ENCODE measurements at places on chromosomes 1 and 21.

DNA sequence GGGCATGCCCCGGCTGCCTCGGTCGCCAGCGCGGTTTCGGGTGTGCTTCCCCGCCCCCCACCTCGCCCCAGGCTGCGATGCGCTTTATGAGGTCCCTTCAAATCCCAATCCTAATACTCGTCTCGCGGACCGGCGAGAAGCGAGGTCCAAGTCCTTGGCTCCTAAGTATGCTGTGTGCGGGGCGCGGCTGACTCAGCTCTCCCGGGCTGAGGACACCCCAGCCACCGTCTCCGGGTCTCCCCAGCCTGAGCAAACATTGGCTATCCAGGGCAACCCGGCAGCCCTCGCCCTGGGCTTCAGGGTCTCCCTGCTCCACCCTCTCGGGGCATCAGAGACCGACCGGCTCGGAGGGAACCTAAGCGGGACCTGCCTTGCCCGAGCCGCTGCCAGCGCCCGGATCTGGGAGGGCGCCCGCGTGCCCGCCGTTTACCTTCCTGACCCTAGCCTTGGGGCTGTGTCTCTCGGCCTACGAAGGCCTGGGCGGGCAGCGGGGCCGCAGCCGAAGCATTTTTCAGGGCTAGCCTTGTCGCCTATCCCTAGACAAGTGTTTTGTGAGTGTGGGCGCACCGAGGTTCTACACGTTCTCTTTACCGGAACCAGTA is 1.2 kb downstream of the ITPKB start:
- peak; percentile 72 for DNase-seq

DNA sequence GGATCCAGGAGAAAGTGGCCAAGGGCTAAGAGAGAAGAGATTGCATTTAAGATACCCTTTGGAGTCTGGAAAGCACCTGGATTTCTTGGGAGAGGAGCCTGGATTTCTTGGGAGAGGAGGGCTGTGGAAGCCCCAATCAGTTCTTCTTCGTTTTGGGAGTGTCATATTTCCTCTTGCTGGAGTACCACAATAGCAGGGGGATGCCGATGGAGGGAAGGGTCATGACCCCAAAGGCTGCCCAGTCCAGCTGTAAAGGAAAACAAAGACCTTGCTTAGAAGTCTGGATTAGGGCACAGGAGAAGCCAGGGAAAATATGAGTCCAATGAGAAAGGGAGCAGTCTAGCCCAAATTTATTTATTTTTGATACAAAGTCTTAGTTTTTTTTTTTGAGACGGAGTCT is 11.3 kb downstream of the SSR2 start:
- peak; percentile 8 for DNase-seq

DNA sequence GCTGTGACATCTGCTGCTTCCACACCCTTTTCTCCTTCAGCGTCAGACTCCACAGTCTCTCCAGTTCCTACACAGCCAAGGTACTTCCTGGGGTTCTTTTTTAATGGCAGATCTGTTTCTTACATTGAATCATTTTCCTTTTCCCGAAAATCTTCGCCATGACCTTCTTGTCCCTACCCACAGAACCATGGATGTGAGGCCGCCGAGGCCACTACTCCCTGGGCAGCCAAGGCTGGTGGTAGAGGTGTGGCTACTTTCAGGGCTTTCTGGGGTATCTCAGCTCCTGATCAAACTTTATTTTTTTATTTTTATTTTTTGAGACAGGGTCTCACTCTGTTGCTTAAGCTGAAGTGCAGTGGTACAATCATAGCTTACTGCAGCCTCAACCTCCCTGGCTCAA is 9.5 kb upstream of the LIN9 start:
- DNase-seq = no peak

GRCh38 chr1:157969697-157970485 is 23.6 kb upstream of the KIRREL1 start:
- DNase-seq = peak; percentile 75

GRCh38 chr1:72846476-72847278 is 564.3 kb upstream of the NEGR1 start:
- DNase-seq = no peak

GRCh38 chr1:11841245-11842153 is 6.1 kb downstream of the NPPA start:
- peak; percentile 59 for DNase-seq

- DNase-seq = peak; percentile 72
Observed at GRCh38 chr1:85495556-85495955, 30.6 kb upstream of the DDAH1 start.

- DNase-seq = no peak
Observed at GRCh38 chr1:94678202-94678848, 136.8 kb upstream of the F3 start.

- no peak for DNase-seq
Observed at GRCh38 chr1:244302876-244303609, 148.7 kb downstream of the ADSS2 start.

GRCh38 chr1:230992100-230992774 is 13.3 kb downstream of the ARV1 start:
- DNase-seq = no peak

- no peak for DNase-seq
Observed at GRCh38 chr21:42636520-42637266, 16.7 kb upstream of the PDE9A start.

- DNase-seq = peak; percentile 39
Observed at GRCh38 chr21:32411350-32412161, 950 bp upstream of the EVA1C start.

DNA sequence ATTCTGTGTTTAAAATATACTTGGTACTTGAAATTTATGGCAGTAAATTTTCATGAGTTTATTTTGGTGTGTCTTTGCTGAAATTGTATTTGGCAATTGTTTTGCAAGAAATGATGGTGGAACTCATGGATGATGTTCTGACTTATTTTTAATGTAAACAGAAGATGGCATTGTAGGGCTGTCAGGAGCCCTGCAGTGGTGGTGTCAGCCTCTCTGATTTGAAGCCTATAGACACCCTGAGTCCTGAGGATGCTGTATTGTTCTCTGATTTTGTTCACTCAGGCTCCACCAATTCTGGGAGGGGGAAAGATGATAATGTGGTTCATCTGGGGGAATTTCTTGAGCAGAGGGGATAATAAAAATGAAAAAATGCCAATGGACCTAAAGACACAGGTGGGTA is 79.8 kb downstream of the LHX8 start:
- DNase-seq = peak; percentile 31

DNA sequence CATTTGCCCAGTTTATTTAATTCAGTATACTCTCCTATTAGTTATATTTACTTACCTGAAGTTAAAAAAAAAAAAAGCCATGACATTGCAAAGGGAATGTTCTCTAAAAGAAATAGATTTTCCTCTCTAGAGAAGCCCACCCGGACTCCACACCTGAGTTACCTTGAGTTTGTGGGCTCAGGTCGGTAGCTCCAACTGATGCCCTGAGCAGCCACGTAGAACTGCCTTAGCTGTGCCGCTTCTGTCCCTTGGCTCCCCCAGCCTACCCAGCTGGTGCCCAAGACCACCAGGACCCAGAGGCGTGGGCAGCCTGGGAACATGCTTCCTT is 250 bp downstream of the F5 start:
- no peak for DNase-seq

- DNase-seq = no peak
Observed at GRCh38 chr1:56844545-56845136, 10.0 kb upstream of the C8A start.

Measured in D341Med (cell line).